DMS 273 treated with DMSO at 0.1 percent for 48 hours (cell line): ENCODE measurements at places on chromosomes 12 and 14.

DNA sequence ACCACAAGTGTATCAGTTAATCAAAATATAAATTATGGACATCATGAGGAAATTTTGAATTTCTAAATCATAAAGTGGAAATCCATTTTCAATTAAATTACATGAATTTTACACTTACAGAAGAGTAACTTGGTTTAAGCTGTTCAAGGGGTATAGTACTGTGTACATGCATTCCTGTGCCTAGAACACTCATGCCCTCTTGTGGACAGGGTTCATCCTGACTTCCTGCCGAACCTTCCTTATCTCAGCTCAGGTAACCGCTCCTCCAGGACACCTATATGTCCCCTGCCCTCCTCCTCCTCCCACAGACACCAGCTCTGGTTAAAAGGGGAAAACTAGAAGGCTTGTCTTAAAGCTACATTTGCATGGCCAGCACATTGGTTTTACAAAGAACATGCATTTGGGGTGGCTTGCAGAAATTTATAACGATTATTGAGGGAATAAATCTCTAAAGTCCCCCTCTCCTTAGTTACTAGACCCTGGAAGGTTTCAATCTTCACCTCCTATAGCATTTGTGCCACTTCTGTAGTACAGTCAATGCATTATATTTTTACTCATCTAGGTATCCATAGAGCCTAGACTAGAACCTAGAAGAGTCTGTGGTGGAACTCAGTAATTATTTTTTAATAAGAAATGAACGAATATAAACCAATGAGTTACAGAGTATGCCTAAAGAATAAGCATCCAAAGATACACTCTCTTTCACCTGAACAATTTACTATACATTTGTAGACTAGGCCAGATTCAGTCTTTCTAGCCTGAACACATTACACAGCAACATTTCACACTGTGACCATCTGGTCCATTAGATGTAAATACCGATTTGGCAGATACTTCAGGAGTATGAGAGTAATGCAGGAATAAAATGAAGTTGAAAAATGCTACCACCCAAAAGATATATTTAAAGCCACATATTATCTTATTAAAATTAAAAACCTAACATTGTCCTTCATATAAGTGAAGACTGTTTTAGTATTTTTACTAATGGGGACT lies 345.6 kb downstream of the PAWR start:
- DNase-seq, result no peak

DNA sequence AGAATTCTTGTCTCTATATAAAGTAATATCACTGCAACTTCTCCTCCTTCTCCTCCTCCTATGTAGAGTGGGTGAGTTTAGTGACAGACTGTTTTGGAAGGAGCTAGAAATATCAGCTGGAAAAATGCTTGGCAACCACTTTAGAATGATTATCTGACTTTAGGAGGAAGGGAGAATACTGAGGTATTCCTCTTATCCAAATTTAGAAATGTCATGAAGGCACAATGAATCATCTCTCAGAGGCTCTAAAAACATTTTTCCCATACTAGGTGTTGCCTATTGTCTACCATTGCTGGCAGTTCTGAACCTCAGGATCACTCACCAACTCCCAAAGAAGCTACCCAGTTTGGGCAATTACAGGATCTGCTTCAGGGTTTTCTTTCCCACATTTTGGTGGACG lies 306.6 kb upstream of the ATP2B1 start:
- DNase-seq, result no peak

DNA sequence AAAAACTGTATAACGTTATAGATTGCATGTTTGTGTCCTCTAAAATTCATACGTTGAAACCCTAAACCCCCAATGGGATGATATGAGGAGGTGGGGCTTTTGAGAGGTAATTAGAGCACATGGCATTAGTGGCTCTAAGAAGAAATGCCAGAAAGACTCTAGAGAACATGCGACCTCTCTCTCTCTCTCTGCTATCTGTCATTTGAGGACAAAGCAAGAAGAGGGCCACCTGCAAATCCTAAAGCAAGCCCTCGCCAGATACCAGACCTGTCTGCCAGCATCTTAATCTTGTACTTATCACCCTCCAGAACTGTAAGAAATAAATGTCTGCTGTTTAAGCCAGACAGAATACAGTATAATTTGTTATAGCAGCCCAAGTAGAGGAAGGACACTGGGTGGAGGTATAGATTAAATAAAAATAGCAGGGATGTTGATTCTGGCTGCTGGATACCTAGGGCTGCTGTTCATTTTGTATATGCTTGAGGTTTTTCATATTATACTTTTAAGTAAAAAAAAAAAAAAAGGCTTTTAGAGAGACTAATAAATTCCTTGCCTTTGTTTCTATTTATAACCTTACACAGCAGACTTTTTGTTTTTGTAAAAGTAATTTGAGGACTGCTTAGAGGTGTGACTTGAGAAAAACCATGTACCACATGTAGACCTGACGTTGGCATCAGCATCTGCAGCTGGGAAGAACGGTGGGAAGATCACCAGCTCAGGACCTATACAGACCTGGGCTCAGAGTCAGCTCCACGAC lies 26.9 kb downstream of the MOK start:
- DNase-seq, result no peak

DNA sequence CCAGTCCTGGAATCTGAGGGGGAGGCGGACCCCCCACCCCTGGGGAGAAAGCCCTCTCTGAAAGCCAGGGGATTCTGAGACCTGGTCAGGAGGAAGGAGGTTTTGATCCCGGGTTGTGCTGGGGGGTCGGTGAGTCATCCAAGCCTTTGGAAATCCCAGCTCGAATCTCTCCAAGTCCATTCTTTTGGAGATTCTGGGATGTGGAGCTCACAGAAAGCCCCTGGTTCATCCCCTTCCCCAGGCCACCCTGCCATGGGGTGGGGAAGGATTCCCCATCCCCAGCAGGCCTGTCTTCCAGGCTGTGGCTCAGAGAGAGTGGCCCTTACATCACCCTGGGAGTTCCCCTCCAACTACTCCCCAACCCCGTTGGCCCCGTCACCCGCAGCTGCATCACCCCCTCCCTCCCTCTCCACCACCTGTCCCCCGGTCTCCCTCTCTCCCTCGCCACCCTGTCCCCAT lies 14.3 kb downstream of the EXOC3L4 start:
- no peak for DNase-seq

DNA sequence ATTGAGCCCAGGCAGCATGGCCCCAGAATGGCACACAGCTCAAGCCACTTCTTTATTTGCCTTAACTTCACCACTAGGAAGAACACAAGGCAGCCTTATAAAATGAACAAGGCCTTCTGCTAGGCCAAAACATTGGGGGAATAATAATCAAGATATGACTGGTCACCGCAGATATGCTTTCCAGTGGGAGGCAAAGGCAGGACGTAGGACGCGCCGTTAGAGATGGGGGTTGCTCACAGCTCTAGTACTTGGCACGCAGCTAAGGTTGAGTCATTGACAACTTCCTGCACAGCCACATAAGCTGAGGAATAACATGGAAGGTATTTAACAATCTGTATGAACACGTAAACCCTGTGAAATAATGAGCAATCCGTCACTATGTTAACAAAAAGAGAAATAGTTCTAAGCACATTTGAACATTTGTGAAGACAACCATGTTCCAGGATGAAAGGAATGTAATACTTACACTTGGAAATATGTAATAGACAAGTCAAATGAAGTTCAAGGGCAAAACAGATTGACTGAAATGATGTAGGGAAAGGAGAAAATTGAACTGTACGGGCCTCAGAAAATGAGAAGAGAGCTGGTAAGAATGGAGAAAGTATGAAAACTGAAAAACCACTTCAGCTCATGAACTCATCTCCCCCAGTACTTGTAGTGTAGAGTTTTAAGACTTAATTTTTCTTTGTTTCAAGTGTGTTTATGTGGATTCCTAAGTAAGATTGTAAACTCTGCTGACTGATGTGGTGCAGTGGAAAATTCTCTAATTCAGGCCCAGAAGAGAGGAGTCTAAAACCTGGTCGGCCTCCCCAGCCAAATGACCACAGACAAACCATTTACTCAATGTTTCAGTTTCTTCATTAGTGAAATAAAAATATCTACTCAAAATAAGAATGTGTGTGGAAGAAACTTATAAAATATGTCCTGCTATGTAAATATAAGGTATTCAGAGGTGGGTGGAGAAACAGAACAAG lies 59.3 kb upstream of the CCDC91 start:
- no peak for DNase-seq

- no peak for DNase-seq
Observed at GRCh38 chr12:125487336-125487735, 422.1 kb downstream of the AACS start.

DNA sequence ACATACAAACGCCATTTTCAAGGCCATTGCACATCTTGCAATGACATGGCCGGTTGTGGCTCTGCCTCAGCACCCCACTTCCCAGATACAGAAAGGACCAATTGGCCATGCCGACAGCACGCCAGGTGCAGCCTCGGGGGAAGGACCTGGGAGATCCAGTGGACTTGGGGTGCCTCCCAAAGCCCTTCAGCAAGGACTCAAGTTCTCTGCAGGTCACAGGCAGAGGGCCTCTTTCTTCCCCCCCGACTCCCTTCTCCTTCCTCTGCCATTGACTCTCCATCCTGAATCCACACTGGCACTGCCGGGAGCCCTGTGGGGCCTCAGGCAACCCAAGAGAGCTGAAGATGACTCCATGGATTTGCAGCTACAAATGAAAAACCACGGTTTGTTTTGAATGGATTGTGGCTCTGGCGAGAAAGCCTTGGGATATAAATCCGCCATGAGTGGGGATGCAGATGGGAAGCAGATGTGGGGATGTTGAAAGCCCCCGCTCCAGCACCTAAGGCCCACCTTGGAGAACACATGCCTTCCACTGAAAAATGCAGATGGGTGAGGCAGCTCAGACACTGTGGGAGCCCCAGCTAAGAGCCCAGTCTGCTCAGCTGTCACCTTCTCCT lies 35.1 kb upstream of the LTBP2 start:
- DNase-seq, result no peak

GRCh38 chr14:101412739-101413138 lies 148.6 kb upstream of the DIO3 start:
- no peak for DNase-seq

DNA sequence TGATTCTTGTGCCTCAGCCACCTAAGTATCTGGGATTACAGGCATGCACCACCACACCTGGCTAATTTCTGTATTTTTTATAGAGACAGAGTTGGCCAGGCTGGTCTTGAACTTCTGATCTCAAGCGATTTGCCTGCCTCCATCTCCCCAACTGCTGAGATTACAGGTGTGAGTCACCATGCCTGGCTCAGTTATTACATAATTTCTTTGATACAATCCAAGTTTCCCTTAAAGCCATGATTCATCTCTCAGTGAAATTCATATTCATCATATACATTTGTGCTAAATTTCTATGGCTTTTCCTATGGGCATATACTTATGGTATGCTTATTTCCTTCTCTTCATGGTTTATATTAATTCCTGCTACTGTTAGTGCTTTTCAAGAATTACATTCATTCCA lies 29.1 kb upstream of the PZP start:
- no peak for DNase-seq

GRCh38 chr14:105324871-105325270 lies 10.3 kb downstream of the PACS2 start:
- no peak for DNase-seq

- no peak for DNase-seq
Observed at GRCh38 chr14:31418440-31418839, 1.9 kb downstream of the HEATR5A start.

DNA sequence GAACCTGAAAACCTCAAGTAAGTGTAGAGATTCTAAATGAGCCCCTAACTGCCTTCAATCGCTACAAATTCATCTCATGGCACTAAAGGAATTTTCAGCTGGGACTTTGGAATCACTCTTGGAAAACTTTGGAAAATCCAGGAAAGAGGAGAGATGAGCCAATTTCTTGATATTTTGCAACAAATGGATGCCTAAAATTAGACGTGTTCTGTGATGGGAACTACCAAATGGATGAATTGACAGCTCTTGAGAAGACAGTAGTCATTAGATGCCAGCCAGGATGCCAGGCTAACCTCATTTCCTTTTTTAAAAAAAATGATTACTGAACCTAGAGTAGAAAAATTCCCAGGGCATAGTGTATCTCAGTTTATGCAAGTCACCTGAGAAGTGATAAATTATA lies 78.3 kb downstream of the NPAS3 start:
- no peak for DNase-seq

DNA sequence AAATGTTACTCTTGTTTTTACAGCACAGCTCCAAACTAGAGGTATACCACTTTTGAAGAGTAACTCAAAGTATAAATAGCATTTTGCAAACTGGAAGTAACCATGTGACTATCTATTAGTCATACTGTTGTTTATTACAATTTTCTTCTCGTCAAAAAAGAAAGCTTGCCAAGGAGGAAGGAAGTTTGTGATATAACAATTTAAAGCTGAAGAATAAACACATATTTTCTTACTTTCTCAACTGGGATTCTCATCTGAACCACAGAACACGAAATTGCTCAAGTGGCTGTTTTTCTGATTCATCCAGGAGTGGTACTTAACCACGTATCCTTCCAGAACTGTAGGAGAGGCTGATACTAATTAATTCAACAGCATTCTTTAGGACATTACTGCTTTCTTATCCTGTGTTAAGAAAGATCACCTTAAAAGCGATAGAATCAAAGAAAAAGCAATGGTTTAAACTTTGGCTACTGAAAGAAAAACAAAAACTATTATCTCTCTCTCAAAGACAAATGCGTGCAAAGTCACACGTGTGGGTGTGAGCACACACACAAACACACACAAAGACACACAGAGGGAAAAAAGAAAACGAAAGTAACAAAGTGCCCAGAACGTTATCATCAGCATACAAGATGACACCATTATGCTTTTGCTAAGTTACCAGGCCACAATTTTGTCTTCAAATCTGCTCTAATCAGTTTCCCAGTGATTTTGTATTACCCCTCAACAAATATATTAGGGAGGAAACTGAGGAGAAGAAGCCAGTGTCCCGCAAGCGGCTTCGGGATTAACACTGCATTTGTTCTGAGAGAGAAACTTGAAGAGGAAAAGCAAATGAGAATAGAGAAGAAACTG lies at the start of gene CLEC2B:
Gene CLEC2B (minus strand): TSS at position 48 of the 855 bp plus-strand sequence.
- DNase-seq, result no peak

DNA sequence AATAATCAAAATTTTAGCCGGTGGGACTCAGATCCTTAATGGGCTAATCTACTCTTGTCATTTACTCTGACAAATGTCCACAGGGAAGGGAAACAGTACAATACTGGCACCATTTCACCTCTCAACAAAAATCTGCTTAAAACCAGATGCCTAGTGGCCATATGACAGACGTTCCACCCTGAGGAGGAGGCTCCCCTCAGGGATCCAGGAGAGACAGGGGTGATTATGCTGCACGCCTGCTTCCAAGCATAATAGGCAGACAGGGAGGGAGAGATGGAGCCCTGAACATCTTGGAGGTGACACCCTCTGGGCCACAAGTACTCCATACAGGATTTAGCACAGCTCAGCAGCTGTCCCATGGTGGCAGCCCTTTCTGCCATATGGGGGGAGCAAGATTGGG lies 24.8 kb upstream of the AKAP6 start:
- DNase-seq, result no peak

GRCh38 chr12:98180603-98181002 lies 334.8 kb upstream of the TMPO start:
- DNase-seq, result no peak
